ENCODE measurements at places on chromosomes 6 and 20.

GRCh38 chr6:138869398-138869797, 73.5 kb downstream of the ECT2L start:
- no peak for DNase-seq

- no peak for DNase-seq
Measured at GRCh38 chr6:151009576-151009975, 144.1 kb downstream of the MTHFD1L start.

DNA sequence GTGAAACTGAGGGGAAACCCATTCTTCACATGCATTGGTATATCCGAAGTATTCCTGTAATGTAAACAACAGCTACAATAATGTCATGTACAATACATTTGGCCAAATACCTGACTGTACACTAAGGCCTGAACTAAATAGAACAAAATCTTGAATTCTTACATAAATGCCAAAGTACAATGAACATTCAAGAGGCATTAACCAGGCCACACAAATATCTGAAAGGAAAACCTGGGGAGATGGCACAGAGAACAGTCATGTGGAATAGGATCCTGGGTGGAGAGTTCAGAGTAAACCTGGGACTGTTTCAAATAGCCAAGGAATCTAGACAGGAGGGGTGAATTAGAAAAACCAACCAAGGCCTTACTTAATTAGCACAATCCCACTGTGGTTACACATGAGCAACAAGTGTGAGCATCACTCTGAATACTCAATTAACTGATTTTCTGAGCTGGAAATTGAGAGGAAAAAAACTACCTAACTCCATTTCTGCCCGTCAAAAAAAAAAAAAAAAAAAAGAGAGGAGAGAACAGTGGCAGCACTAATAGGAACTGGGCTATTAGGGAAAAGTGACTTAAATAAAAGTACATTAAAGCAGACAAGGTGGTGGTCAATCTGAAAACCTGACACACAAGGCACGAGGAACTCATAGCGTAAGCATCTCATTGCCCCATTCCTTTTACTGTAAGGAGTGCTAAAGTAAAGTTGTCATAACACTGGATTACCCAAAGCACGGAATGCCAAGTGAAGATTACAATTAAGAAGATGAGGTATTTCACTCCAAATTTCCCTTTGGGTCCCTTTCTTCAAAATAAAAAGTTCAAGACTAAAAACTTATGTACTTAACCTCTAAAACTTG, 10.9 kb downstream of the SNX5 start:
- DNase-seq = no peak

DNA sequence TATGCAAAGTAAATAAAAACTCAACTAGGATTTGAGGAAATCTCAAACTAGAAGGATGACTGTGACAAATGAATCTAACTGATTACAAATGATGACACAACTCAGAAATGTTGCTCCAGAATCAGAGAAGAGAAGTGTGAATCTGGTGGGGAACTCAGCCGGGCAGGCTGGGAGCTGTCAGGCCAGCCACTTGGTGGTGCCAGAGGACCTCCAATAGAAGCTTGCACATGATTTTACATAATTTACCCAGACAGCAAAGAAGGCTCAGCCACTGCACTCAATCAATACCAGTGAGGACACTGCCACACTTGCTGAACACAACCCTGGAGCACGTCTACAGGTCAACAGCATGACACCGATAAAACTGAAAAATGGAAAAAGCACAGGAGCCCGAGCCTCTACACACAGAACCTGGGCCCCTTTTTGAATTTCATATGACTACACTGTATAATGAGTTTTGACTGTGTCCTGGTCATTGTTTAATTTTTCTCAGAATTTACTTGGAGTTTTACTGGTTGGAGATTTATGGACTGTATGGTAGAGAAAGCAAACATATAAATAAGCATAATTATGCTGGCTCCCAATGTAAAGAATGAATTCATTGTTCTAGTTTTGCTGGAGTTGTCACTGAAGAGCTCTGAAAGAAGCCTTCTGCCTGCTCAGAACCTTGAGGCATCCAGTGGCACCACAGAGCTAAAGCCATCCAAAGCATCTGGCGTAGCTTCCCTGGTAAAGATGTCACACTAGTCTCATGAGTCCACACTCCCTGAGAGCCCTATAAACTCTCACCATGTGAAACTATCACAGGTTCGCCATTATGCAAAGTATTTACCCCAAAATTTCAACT, 296.5 kb downstream of the THBS2 start:
- peak; percentile 11 for DNase-seq

DNA sequence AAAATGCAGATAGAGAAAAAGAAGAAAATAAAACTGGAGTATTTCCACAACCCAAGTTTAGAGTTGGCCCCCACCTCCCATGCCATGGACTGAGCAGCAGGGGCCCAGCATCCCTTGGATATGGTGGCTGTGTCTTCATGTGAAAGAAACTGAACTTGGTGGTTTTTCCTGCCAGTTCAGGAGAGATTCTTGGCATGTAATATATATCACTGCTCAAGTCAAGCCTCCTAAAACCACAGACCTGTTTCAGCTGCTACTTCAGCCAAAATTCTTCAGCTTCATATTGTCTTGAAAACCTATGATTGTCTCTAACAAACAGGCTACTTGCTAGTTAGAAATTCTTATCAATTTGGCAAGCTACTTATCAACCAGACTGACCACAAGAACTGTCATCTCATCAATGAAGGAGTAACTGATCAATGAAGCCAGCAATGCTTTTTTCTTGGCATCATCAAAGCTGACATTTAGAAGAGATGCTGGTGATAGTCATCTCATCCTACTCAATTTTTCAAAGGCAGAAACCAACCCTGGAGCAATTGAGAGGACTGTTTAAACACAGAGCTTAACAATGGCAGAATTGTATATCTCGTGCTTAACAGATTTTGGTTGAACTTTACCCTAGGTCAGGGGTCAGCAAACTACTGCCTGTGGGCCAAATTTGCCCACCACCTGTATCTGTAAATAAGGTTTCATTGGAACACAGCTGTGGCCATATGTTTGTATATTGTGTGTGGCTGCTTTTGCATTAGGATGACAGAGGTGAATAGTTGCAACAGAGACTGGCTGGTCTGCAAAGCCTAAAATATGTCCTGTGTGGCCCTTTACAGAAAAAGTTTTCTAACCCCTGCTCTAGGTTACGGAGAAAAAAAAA, 10.4 kb upstream of the NOL7 start:
- DNase-seq = no peak

- DNase-seq = no peak
Measured at GRCh38 chr6:147132889-147133288, 71.3 kb upstream of the STXBP5 start.

DNA sequence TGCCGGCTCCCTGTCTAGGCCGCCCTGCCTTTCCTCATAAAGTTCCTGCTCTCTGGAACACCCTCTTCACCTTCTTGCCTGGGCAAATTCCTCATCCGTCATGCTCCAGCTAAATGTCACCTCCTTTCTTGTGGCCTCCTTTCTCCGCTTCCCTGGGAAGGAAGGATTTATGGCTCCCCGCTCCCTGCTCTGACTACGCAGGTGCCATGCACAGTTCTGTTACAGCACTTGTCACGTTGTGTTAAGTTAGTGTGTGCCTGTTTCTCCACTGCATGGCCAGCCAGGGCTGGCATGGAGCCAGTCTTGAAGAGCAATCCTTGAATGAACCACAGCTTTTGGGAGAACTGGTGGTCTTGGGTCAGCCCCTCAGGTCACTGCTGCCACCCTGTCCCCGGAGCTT, 61.7 kb downstream of the CD40 start:
- no peak for DNase-seq

- peak; percentile 16 for DNase-seq
Measured at GRCh38 chr6:118565311-118565960, 17.3 kb downstream of the PLN start.

DNA sequence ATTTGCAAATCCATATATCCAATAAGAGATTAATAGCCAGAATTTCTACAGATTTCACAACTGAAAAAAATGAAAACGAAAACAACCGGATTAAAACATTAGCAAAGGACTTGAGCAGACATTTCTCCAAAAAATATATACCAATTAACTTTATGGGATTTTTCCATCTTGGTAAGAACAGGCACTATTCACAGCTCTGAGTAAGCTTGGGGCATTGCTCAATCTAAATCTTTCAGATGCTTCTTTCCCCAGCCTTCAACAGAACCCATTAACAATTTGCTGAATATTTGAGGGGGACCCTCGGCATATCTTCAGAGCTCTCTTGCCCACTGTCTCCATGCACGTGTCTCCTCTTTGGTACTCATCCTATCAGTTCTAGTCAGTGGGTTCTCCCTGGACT, 111.7 kb upstream of the CD93 start:
- DNase-seq = no peak

DNA sequence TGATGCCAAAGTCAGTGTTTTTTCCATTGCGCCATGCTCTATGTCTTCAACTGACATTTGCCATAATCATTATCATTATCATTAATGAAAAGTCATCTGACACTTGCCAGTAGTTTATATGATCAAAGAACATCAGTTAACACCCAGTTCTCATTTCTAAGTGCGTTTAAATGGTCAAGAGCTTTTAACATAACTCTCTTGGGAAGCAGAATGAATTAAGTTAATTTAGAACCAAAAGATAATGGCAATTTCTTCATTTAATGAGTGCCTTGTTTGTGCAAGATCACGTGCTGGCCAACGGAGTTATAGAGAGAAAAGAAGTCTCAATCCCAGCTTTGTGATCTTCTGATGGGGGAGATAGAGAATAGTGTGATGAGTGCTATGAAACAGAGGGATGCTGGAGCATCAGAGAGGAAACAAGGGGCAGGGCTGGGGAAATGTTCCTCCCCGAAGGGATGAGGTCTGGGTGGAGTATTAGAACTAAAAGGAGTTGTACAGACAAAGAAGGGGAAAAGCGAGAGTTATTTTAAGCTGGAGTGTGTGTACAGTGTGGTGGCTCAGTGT, 20.3 kb downstream of the ANKS1A start:
- no peak for DNase-seq

DNA sequence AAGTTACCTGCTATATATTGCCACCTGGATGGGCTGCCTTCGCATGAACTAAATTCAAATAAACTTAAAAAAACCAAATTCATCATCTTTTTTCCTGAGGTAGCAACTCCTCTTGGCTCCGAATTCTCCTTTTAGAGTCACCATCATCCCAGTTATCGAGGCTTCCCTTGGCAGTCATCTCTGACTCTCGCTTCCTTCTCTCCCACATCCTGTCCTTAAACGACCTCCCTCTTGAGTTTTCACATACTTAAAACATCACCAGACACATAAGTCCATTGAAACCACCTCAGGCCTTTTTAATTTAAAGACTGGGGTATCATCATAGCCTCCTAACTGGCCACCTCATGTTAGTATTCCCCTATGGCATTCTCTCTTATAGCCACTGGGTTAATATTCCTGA, 296.1 kb upstream of the FLRT3 start:
- DNase-seq = no peak

DNA sequence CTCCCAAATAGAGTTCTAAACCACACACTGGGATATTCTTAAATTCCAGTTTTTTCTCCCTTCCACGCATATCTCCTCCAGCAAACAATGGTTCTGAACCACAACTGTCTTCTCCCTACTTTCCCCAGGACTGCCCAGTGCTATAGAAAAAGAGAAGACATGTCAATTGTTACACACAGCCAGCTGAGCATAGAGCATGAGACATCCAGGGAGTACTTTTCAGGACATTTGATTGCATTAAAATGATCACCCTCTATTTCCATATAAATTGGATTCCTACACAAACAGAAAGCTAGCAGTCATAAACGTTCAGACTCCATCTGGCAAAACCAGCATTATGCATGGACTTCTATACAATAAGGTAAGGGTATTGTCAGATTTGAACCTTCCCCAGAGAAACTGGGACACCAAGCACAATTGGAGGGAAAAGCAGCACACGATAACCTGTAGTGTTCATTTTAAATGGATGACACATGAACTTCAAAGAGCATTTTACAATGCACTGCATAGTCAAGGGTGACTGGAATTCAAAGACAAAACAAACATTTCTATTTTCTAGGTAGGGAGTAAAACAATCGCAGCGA, 93.1 kb upstream of the HEY2 start:
- no peak for DNase-seq

- no peak for DNase-seq
Measured at GRCh38 chr6:25302677-25303128, 23.5 kb downstream of the CARMIL1 start.

DNA sequence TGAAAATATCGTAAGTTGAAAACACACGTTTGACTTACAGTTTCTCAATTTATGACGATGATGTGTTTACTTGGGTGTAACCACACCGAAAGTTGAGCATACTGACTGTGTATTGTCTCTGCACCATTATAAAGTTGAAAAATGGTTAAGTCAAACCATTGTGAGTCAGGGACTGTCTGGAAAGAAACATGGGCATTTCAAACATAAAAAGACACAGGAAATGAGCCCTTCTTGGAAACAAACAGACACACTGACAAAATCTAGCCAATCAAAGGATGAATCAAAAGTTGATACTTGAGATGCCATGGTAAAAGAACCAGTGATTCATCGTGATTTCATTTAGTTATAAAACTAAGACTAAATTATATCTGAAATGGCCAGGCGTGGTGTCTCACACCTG, 5.3 kb downstream of the POPDC3 start:
- DNase-seq = no peak

DNA sequence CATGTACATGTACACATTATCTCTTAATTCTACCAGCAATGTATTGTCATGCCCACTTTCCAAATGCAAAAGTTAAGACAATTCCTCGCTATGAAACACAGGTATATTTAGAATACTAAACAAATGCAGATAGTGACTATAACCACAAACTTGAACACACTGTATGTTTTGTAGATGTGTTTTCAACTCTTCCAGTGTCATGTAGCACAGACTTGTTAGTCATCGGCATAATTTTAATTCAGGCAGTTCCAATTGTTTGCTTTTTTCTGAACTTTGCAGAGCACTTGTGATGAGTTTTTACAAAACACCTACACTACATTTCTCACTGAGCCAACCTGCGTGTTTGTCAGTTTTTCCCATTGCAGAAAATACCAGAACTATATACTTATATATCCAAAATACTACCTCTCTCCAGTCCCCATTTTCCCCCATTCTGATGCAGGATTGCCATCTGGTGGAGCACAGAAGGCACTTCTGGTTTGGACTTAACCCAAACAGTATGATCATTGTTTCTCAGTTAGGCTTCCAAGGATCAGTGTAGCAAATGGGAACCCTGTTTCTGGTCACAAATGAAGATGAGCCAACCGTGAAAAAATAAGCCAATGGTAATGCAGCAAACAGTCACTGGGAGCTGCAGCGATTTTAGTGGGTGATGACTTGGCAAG, 143.4 kb downstream of the ADGRB3 start:
- no peak for DNase-seq

DNA sequence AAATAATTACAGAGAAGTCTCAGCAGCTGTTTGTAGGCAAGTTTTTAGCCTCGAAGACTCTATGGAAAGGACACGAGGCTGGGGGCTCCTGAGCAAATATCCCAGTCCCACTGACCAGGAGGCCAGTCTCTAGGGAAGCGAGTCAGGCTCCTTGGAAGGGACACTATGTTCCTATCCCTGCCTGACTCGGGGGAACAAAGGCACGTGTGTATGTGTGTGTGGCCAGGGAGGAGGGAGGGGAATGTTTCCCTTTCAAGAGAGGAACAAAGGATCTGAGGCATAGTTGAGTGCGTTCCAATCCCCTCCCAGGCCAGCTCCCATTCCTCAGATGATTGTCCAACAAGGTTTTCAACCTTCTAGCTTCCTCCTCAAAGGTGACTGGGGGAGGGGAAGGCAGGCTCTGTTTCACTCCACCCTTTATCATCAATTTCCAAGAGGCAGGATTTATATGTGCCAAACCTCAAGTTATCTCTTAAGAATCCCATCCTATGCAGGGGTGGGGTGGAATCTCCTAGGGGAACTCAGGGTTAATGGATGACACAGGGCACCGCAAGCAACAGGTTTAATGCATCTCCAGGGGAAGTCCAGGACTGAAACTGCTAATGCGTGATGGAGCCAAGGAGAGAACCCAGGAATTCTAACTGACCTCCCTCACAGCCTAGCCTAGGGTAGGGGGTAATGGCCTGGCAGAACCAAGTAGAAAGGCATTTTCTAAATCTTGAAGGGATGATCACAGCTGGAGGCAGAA, 9.9 kb downstream of the BCL2L1 start:
- DNase-seq = no peak
